Cortex of kidney (tissue), 1 donor: ENCODE measurements at places on chromosomes 3 and 15.

- DNase-seq = no peak
Observed at GRCh38 chr3:31455524-31455923, 77.2 kb upstream of the STT3B start.

DNA sequence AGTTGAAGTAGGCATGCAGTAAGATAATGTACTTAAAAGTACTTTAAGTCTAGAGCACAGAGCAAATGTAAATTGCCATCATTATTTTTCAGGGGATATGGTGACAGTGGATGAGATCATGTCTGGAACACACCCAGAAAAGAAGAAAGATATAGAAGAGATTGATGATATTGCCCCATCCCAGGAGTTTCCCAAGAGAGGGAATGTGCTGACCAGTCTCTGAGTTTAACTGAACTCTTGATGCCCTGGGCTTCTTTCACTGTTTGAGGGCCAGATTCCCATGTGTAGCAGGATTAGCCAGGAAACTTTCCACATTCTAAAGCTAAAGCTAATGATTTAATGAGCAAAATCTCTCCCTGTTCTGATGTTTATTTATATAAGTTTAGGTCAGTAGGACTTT, 366.8 kb upstream of the UMPS start:
- DNase-seq = no peak

GRCh38 chr3:39146611-39147591, 6.5 kb downstream of the CSRNP1 start:
- DNase-seq = no peak

DNA sequence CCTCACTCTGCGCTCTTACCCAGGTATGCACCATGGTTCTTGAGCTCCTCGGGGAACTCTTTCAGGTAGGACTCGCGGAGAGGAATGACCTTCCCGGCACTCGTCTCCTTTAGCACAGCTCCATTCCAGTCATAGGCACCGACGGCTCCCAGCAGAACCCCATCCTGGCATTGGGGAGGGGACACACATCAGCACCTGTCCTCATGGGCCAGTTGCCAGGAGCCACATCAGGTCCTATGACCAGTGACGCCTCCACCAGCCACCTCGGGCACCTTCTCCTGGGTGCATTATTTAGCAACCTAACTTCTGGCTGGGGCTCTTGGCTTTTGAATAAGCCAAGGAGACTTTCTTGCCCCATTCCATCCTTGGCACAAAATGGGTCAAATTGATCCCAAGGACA, 61.9 kb downstream of the FEM1B start:
- DNase-seq = no peak

DNA sequence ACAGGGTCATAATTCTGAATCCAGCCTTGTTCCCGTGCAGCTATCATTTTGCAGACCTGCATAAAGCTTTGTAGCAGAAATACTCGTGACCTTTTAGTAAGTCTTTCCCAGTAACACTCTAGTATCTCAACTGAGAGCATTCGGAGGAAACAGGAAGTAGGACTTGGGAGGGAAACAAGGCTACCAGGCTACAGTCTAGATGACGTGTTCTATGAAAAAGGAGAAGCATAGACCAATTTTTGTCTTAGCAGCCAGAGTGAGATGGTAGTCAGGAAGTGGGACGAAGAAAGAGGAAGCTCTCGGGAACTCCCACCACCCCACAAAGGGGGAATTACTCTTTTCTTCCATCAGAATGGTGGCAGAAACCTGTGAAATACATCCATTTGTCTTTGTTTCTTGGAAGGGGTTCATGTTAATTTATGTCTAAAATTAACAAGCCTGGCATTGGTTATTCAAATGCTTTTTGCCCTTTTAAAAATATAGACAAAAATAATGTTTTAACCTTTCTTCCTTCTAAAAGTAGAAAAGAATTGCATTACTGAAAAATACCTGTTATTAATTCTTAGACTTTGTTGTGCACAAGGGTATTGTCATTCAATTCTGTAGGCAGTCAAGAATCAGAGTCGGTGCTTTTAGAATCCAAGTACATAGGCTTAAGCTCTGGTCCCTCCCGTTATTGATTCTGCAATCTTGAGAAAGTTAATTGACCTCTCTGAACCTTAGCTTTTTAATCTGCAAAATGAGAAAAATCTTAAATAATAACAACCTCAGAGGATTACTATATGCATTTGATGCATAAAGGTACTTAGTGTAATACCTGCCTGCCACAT, 1.6 kb upstream of the SUCNR1 start:
- no peak for DNase-seq

DNA sequence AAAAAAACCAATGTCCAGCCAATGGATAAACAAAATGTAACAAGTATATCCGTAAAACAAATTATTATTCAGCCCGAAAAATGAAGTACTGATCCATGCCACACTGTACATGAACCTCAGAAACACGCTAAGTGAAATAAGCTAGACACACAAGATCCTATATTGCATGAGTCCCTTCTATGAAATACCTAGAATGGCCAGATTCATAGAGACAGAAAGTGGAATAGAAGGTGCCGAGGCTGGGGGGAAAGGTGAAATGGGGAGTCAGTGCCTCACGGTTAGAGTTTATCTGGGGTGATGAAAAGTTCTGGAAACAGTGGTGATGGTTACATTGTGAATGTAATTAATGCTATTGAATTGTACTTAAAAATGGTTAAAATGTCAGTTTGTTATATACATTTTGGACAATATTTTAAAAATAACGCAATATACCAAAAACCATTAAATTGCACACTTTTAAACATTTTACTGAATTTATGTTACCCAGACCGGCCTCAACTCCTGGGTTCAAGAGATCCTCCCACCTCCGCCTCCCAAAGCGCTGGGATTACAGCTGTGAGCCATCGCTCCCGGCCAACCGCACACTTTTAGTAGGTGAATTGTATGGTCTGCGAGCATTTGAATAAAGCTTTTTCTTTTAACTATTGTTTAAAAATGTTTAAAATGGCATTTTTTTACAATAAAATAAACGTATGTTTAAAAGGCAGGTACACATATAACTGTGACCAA, 2.1 kb downstream of the RNF168 start:
- no peak for DNase-seq

DNA sequence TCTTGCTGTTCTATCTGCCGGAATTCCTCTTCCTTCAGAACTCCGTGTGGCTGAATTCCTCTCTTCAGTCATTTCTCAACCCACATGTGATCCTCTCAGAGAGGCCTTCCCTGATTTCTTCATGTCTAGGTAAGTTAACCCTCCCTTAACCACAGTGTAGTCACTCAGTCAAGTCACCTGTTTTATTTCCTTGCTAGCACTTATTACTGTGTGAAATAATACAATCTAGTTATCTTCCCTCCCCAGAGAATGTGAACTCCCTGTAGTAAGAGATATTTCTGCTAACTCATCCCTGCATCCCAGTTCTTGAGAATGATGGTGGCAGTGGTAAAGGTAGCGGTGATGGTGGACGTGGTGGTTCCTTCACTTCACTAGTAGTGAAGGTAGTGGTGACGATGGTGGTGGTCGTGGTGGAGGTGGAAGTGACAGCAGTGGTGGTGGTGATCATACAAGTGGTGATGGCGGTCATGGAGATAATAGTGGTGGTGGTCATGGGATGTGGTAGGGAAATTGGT, 33.3 kb downstream of the COL6A5 start:
- no peak for DNase-seq

GRCh38 chr3:39130026-39130425, 22.5 kb downstream of the TTC21A start:
- no peak for DNase-seq

DNA sequence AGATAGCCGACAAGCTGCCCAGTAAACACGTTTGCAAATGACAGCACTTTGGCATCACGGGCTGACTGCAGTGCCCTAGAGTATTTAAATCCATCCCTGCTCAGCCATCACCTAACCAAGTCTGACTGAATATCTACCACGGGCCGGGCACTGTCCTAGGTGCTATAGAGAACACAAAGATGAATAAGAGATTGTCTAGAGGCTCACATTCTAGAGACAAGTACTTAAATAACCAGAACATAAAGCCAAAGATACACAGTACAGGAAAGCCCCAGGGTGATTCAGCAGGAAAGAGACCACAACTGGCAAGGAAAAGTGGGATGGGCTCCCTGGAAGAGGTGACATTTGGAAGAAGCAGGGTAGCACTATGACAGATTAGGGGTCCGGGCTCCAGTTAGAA, 103.5 kb downstream of the MYLK start:
- DNase-seq = no peak

DNA sequence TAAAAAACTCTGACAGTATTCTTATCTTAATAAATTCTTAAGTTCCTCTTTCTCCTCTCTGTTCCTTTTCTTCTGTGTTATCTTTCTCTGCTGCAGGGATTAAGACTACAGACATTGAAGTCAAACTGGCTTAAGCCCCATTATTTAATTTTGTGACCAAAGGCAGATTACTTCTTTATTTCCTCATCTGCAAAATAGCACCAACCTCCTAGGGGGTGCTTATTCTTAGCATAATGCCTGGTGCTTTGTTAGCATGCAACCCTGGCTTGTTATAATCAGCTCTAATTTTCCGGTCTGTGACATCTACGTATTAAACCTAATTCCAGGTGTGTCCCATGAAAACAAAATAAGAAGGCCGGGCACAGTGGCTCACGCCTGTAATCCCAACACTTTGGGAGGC, 23.8 kb downstream of the SEMA6D start:
- DNase-seq = no peak

DNA sequence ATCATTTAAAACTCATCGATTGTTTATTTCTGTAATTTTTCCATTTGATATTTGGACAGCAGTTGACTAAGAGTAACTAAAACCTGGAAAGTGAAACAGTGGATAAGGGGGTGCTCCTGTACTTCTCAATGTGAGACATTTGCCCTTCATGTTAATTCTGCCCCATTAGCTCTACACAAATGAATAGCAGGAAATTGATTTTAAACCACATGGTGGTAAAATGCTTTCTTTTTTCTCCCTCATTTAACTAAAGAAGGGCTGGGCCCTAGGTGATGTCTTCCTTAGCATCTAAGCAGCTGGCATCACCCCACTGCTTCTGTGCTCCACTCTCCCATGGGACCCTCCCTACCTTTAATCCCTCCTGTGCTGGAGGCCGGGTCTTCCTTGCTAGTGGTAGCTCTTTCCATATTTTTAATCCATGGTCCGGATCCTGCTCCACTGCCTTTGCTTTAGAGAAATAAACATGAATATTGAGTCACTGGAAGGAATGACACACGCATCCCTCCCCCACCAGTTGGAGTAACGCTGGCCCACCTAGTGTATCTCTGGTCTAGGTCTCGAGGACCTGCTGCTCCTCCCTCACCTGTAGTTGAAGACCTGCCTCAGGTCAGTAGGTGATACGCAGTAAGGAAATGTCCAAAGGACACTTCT, 30.2 kb upstream of the LAMP3 start:
- DNase-seq = no peak

DNA sequence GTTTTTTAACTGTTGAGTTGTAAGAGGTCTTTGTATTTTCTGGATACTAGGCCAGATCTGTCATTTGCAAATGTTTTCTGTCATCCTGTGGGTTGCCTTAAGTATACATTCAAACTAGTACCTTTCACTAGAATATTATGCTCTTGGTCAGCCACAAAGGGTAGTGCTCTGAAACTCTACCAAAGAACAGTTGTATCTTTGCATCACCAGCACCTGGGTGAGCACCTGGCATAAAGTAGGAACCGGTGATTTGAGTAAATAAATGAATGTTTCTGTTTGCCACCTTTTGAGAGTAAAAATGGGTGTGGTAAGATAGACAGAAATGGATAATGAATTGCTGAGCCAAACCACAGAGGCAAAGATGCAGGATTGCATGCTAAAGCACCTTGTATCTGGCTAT, 98.7 kb downstream of the SLCO3A1 start:
- no peak for DNase-seq

DNA sequence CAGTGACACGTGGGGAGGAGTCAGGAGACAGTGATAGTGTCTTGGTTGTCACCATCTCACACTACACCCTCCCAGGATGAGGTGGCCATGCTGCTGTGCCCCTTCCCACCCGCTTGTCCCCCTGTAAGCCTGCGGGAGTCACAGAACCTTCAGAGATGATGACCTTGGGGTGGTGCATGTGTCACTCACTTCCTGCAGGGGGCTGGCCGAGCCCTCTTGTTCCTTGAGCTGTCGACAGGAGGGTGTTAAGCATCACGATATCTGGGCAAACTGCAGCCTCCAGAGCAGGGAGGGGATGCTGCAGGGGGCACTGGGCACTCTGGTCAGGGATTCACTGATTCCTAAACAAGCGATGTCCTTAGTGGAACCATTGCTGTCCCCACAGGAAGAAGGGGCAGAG, 27.7 kb downstream of the FAH start:
- no peak for DNase-seq

DNA sequence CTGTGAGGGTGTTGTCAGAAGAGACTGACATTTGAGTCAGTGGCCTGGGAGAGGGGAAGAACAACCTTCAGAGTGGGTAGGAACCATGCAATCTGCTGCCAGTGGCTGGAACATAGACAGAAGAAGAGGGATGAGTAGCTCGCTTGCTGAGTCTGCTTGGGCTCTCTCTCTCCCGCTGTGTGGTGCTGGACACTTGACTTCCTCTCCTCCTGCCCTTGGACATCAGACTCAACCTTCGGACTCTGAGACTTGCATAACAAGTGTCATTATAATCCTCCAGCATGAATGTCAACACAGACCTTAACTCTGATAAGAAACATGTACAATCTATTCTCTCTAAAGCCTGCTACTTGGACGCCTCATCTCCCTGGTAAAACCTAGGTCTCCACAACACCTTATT, 5.9 kb upstream of the NMD3 start:
- DNase-seq = no peak

- DNase-seq = no peak
Observed at GRCh38 chr3:32817558-32818228, at the start of gene TRIM71. Gene TRIM71, plus strand, starts transcription at chr3:32817997. Its CDS starts 84 bp downstream, at chr3:32818081.

DNA sequence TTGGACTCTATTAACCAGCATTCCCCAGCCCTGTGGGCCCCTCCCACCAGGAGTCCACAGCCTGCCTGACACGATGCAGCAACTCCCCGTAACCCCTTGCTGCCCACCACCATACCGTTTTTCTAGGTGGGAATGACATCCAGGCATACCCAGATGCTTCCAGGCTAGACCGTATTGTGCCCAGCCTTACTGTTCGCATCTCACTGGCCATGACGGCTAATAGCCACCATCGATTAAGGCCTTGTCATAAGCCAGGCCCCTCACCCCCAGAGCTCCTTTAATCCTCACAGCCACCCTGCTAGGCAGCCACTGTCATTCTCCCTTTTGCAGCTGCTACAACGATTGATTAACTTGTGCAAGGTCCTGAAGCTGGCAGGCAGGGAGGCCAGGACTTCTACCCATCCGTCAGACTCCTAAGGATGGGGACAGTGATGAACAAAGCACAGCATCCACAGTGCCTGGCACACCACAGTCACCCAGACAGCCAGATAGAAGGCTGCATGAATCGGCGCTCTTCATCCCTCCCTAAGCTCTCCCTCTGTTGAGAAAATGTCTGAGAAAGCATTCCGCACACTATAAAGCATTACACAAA, 60.0 kb upstream of the FLNB start:
- DNase-seq = no peak

- no peak for DNase-seq
Observed at GRCh38 chr3:128499724-128500275, 6.8 kb upstream of the GATA2 start.
